Activated naive CD4-positive, alpha-beta T cell (primary cell): ENCODE measurements at places on chromosomes 1 and 21.
A peak's percentile ranks its signal among the peaks of the same experiment; 100 is the strongest.

- no peak for DNase-seq
Observed at GRCh38 chr1:25831569-25832196, 11.9 kb downstream of the MTFR1L start.

GRCh38 chr1:95206514-95206913, 27.5 kb upstream of the RWDD3 start:
- no peak for DNase-seq

- DNase-seq = no peak
Observed at GRCh38 chr1:228415221-228415620, 1.4 kb downstream of the TRIM17 start.

- no peak for DNase-seq
Observed at GRCh38 chr1:19717467-19717866, 52.8 kb downstream of the HTR6 start.

DNA sequence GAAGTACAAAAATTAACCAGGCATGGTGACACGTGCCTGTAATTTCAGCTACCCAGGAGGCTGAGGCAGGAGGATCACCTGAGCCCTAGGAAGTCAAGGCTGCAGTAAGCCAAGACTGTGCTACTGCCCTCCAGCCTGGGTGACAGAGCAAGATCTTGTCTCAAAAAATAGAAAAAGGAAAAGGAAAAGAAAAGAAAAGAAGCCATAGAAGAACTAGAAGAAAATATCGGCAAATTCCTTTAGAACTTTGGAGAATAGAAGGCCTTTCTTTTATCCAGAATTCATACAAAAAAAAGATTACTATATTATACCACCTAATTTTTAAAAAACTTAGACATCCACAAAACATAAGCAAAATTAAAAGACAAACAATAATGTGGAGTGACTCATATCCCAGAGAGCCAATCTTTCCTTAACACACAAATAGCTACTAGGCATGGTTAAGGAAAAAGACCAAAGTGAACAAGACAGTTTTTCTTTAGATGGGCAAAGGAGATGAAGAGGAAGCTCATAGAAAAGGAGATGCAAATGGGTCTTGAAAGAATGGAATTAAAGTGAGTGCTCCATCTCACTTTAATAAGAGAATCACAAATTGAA, 251.1 kb upstream of the IRF2BP2 start:
- no peak for DNase-seq

DNA sequence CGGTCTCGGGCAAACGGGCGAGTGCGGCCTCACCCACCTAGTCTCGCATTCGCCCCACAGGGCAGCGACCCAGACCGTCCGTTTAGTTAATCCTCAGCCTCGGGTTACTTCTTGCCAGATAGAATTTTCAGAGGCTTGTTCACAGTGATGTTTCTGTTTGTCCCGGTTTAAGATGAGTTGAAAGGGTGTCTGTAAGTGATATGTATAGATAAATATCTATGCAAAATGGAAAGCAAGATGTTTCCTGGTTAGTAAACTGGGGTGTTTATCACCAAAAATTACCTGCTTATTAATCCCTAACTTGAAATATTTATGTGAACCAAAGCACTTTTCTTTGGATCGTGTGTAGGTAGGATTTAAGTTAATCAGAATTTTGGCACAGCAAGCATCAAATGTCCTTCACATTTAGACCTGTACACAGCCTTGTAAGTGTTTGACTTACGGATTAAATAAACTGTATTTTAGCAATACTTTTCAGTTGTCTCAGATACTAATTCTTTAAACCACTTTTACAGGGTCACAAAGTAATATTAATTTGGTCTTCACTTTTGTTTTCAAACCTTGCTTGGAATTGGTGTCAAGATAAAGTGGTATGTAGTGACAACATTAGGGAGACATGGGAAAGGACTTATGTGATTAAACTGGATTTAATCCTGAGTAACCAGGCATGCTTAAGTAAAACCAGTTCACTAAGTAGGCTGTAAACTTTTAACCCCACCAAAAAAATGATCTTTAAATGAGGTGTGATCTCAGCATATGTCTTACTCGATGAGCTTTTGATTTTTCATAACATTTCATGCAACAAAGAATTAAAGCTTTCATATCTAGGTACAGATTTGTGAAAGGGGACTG, 914 bp downstream of the ZNF326 start:
- DNase-seq = no peak

GRCh38 chr1:67134695-67135094, at the start of gene C1orf141:
TSS of gene C1orf141 (minus strand) at chr1:67134970. CDS start at chr1:67127240, 7,730 bp downstream.
- DNase-seq = no peak

GRCh38 chr1:219472596-219472995, 140.3 kb downstream of the ZC3H11B start:
- DNase-seq = no peak

GRCh38 chr1:26035959-26036755, 9.8 kb downstream of the SLC30A2 start:
- peak; percentile 67 for DNase-seq

DNA sequence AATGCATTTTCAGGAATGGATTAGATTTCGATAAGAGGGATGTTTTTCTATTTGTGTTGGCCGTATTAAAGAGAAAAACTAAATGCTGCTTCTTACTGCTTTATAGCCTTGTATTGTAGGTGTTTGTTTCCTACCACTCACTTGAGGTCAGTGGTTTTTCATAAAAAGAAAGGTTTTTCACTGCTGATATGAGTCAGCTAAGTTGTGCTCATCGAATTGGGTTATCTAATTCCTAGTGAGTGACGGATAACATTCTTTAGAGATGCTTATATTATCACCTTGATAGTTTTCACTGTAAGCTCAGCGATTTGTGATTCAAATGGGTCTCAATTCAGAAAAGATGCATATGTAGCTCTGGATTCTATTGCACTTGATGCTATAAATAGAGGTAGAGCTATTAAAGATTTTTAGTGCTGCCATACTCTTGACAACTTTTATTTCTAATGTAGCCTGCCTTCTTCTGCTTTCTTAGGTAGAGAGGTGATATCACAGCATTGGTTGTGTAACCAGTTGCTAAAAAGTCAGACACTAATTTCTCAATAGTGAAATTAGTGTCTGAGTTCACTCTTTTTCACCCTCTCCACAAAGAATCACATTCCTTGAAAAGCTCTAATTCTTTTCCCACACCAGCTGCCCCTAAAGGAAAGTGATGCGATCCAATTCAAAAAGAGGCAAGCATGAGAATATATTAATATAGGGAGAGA, 180.0 kb downstream of the RASAL2 start:
- no peak for DNase-seq

DNA sequence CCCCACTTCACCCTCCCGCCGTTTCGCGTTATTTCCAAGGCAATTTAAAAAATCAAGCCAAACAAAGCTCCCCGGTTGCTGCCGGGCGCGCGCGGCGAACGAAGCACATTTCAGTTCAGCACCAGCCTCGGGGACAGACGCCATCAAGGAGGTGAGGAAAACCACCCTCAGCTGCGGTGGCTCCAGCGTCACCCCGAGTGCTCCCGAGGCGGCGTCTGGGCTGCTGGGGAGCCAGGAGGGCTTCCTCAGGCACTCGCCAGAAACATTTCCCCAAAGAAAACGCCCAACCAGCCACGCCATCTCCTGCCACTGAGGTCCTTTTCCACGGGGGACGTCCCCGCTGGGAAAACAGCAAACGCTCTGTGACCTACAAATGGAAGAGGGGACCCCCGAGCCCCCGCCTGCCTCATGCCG, 623 bp downstream of the GNG4 start:
- peak; percentile 11 for DNase-seq

DNA sequence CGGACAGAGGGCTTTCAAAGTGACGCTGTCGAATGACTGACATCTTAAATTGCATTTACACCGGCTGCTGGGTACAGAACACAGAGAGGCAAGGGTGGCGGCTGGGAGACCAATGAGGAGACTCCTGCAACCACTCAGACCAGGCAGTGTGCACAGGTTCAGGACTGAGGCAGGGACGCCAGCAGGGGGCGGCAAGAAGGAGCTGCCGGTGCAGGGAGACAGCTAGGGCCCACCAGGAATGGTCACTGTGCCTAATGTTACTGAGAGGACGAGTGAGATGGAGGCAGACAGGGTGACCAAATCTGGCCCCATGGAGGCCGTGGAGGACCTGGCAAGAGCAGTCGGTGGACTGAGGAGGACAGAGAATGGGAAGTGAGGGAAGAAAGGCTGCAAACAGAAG, 23.5 kb downstream of the GLIS1 start:
- no peak for DNase-seq

DNA sequence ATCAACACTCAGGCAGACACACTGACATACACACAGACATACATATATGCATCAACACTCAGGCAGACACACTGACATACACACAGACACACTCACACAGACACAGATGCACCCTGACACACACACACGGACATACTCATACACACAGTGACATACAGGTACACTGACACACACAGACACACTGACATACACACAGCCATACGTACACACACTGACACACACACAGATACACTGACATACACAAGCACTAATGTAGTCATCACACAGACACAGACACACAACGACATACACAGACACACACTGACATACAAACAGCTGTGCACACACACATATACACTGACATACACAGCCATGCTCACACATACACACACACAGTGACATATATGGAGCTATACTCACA, 131.0 kb upstream of the CSF3R start:
- DNase-seq = no peak

- DNase-seq = no peak
Observed at GRCh38 chr1:225942574-225942973, 1.6 kb upstream of the LEFTY2 start.

- no peak for DNase-seq
Observed at GRCh38 chr1:233006541-233006973, 56.1 kb downstream of the NTPCR start.

GRCh38 chr21:29175408-29176134, 45.1 kb downstream of the MAP3K7CL start:
- no peak for DNase-seq

DNA sequence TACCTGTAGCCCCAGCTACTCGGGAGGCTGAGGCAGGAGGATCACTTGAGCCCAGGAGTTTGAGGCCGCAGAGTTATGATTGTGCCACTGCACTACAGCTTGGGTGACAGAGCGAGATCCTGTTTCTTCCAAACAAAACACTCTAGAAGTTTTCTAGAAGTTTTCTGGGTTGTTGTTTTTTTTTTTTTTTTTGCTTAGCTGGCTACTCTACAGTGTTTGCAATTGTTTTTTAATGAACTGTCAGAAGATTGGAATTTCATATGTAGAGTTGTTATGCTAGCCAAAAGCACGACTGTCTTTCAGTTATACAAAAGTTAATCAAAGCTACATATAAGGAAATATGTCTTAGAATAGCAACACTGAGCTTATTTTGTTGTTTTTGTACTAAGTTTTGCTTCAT, 30.9 kb upstream of the NEXN start:
- no peak for DNase-seq

DNA sequence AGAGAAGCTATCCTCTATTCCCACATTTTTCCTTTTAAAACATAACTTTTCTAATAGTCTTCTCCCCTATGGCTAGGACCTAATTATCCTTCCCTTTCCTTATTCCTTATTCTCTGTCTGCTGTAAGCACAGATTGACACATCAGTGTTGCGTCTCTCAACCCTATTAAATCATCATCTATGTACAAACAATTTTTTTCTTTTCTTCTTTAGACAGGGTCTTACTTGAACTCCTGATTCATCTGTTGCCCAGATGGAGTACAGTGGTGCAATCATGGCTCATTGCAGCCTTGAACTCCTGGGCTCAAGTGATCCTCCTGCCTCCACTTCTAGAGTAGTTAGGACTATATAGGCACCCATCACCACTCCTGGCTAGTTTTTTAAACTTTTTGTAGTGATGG, 8.3 kb downstream of the KLHDC9 start:
- no peak for DNase-seq

- no peak for DNase-seq
Observed at GRCh38 chr21:29168891-29169315, 38.5 kb downstream of the MAP3K7CL start.

GRCh38 chr1:215710036-215710898, 143.2 kb downstream of the KCTD3 start:
- DNase-seq = no peak

- no peak for DNase-seq
Observed at GRCh38 chr1:95013950-95014574, 58.7 kb downstream of the ALG14 start.

- peak; percentile 4 for DNase-seq
Observed at GRCh38 chr1:152189657-152190442, 30.8 kb upstream of the RPTN start.

- DNase-seq = no peak
Observed at GRCh38 chr21:44815225-44815624, 2.6 kb downstream of the SUMO3 start.

GRCh38 chr1:56591909-56592308, 12.5 kb upstream of the PLPP3 start:
- DNase-seq = no peak

DNA sequence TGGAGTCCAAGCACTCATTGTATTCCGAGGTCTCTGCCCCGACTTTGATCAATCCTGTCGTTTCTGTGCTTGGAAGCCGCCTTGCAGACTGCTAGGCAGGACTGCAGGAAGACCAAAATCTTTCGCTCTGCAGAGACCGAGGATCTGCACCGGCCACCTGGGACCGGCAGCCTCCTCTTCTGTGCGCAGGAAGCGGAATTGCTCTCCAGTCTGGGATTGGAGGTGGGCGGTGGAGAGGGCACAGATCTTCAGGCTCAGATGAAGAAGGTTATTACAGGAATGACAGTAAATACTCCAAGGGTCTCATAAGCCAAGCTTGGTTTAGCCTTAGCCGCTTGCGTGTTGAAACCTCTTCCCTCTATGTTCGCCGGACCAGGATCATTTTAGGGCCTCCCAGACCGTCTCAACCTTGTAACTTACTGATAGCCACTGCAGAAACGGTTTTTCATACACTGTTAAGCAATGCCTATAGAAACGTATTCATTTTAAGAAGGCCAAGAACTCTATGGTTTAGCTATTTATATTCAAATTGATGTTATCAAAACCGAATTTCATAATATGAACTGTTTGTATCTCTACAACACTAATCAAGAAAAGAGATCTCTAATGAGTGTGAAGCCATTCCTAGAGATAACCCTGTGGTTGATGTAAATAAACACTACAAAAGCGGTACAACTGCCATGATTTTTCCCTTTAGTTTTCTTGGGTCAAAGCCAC, 1.1 kb downstream of the MIA3 start:
- DNase-seq = no peak

GRCh38 chr1:163048869-163049268, 20.3 kb upstream of the RGS4 start:
- DNase-seq = no peak

DNA sequence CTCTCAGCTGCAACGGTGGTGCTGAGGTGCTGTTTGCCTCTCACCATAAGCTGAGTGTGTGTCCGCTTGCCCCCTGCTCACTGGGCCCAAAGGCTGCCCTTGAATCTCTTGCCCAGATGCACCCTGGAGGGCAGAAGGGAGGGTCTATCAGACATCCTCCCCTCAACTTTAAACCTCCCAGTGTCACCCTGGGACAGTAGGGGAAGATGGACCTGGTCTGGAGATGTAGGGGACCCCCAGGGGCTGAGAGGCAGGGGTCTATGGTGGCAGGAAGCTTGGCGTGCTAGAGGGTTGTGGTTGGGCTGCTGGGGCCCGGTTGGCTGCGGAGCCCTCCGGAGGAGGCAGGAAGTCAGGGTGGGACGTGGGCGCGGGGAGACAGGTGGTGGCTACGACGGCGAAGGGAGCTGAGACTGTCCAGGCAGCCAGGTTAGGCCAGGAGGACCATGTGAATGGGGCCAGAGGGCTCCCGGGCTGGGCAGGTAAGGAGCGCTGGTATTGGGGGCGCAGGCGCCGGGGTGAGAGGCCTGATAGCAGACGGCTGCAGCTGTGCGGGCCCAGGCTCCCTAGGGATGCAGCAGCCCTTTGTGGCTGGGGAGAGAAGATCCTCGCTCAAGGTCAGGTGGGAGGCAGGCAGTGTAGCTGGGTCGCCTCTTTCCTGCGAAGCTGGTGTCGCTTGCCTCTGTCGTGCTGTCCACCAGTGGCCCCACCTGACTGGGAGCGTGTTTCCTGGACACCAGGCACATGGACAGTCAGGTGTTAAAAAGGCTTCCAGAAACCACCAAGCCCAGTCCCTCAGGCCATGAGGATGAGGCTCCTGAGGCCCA, at the start of gene LCK:
Gene LCK, plus strand, starts transcription at position 373 of the 824 bp plus-strand sequence. CDS start 23,065 bp downstream, outside the sequence.
- no peak for DNase-seq
